HFFc6 (cell line): ENCODE measurements at places on chromosomes 1 and 21.

GRCh38 chr1:208158640-208159554, 85.3 kb downstream of the PLXNA2 start:
- no peak for DNase-seq
- peak overlapping the region; percentile 72 for H3K27ac ChIP-seq
- peaks cover 58% of the 10 kb centered on the region for H3K4me1 ChIP-seq
- no peaks in the 10 kb centered on the region for H3K36me3 ChIP-seq

DNA sequence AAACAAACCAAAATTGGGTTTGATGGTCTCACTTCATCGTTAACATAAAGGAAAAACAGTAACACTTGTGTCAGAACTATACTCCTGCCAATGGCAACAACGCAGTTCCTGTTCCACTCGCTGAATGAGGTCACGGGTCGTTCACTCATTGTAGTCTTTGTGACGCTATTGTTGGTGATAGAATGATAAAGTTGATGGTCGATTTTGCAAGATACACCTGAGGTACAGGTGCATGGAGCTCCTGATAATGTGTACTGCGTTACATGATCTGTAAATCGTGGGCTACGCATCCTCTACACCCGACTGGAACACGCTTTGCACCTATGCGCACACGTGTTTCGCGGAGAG, 391 bp upstream of the CENPS start:
- peak overlapping the region; percentile 89 for H3K27ac ChIP-seq
- H3K36me3 ChIP-seq = peaks cover 11% of the 10 kb centered on the region
- peaks cover 2% of the 10 kb centered on the region for H3K27me3 ChIP-seq
- DNase-seq = no peak
- H3K4me1 ChIP-seq = peaks cover 30% of the 10 kb centered on the region
- peak overlapping the region; percentile 96 for H3K4me3 ChIP-seq

DNA sequence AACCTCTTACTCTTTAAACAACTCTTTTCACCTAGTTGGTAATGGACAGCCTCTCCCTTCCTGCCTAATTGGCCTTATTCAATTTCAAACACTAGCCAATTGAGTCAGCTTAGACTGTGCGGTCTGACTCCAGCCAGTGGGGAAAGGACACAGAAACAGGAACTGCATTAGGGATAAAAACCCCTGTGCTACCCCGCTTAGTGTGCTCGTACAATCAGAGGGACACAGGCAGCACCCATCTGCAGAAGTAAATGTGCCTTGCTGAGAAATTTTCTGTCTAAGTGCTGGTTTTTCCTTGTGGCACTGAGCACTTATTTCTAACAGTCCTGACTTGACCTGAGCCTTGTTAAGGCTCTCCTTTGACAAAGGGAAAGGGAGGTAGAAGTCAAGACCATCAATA, 6.0 kb upstream of the CD2 start:
- no peak overlapping the region for H3K27ac ChIP-seq
- peaks cover 7% of the 10 kb centered on the region for H3K27me3 ChIP-seq
- no peak overlapping the region for H3K4me3 ChIP-seq

DNA sequence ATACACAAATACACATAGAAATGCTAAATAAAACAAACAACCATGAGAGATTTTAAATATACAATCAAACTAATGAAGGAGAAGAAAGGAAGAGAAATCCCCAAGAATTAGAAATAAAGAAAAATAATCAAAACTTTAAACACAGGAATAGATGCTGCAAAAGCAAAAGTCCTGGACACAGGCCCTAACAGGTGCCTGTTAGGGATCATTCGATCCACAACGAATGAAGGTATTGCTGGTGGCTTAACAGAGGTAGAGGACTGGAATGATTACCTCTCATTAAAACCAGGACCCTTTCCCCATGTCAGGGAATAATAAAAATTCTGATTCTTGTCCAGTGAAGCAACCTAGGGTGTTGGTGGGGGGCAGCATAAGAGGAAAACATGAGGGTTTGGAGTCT, 56.8 kb downstream of the CDC42BPA start:
- DNase-seq = no peak
- peaks cover 13% of the 10 kb centered on the region for H3K4me1 ChIP-seq
- no peaks in the 10 kb centered on the region for H3K27me3 ChIP-seq

- H3K27ac ChIP-seq = peak overlapping the region; percentile 65
- no peaks in the 10 kb centered on the region for H3K36me3 ChIP-seq
- peaks cover 11% of the 10 kb centered on the region for H3K4me1 ChIP-seq
- H3K4me3 ChIP-seq = 0 out of 2 replicates have a peak overlapping the region, but pooled peaks have one; percentile 28
- DNase-seq = peak; percentile 74
- peaks cover 19% of the 10 kb centered on the region for H3K27me3 ChIP-seq
These were observed 17.8 kb upstream of the POU3F1 start for GRCh38 chr1:38064197-38064903.

GRCh38 chr1:116911188-116911553, 1.5 kb downstream of the PTGFRN start:
- H3K27ac ChIP-seq = no peak overlapping the region
- no peak for DNase-seq
- H3K36me3 ChIP-seq = no peaks in the 10 kb centered on the region
- H3K27me3 ChIP-seq = peaks cover 8% of the 10 kb centered on the region
- H3K4me3 ChIP-seq = no peak overlapping the region
- no peaks in the 10 kb centered on the region for H3K4me1 ChIP-seq

GRCh38 chr1:203629507-203630082, 3.0 kb downstream of the ATP2B4 start:
- peaks cover 49% of the 10 kb centered on the region for H3K36me3 ChIP-seq
- peaks cover 3% of the 10 kb centered on the region for H3K27me3 ChIP-seq
- H3K27ac ChIP-seq = peak overlapping the region; percentile 93
- H3K4me1 ChIP-seq = peaks cover 54% of the 10 kb centered on the region
- no peak for DNase-seq
- peak overlapping the region; percentile 99 for H3K4me3 ChIP-seq

DNA sequence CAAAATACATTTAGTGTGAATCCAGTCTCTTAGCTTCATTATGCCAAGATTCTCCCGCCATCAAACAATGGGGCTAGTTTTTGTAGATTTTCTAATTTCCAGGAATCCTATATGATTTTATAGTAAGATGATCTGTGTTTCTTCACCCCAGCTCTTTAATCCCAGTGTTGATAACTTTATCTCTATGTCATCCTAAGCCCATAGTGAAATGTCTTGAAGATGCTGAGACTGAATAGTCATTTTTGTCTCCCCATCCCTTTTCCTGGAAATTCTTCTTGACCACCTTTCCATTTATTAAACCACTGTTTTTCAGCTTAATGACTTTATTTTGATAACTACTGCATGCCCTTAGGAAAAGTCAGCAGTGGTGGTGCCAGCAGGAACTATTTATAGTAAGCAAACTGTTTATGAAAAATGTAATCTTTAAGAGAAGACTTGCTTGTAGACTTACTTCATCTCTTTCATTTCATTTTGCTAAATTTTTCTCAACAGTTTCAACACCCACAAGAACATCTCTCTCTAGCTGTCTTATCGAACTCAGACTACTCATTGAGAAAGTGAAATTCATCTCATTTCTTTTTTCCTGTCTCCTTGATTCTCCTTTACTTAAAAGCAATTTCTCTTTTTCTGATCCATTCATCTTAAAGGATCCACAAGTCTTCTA, 116.6 kb downstream of the NTMT2 start:
- no peak overlapping the region for H3K4me3 ChIP-seq
- H3K27me3 ChIP-seq = no peaks in the 10 kb centered on the region
- H3K27ac ChIP-seq = peak overlapping the region; percentile 1; the same call in 1 of the 2 replicates
- no peaks in the 10 kb centered on the region for H3K4me1 ChIP-seq

GRCh38 chr1:237702161-237702560, 188.6 kb downstream of the ZP4 start:
- DNase-seq = no peak
- no peak overlapping the region for H3K27ac ChIP-seq
- no peaks in the 10 kb centered on the region; the same call in 1 of the 2 replicates for H3K36me3 ChIP-seq
- H3K4me3 ChIP-seq = no peak overlapping the region
- no peaks in the 10 kb centered on the region for H3K4me1 ChIP-seq

- H3K4me1 ChIP-seq = peaks cover 12% of the 10 kb centered on the region
- H3K27ac ChIP-seq = no peak overlapping the region
- H3K4me3 ChIP-seq = no peak overlapping the region
- no peaks in the 10 kb centered on the region for H3K36me3 ChIP-seq
- peaks cover 45% of the 10 kb centered on the region for H3K27me3 ChIP-seq
These were observed 20.2 kb downstream of the BTG2 start for GRCh38 chr1:203325418-203326091.

DNA sequence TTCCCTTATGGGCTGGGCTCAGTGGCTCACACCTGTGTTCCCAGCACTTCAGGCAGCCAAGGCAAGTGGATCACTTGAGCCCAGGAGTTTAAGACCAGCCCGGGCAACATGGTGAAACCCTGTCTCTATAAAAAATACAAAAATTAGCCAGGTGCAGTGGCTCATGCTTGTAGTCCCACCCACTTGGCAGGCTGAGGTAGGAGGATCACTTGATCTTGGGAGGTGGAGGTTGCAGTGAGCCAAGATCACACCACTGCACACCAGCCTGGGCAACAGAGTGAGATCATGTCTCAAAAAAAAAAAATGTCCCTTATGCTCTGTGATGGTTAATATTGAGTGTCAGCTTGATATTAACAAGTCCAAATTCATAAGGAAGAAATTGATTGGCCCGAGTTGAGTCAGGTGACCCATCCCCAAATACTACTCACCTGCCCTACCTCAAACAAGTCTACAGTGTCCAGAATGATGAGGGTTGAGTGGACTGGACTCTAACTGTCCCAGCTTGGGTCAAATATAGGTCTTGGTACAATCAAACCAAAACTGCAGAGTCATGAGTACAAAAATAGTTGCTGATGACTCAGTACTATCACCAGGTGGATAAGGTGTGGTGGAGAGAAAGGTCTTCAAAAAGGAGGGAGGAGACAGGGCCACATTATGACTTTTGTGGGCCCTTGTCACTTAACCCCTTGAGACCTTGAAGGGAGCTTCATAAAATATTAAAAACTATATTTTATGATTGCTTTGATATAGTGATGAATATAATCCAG, 161.0 kb downstream of the ZNF326 start:
- no peak overlapping the region for H3K4me3 ChIP-seq
- no peaks in the 10 kb centered on the region for H3K36me3 ChIP-seq
- no peaks in the 10 kb centered on the region; the same call in 1 of the 2 replicates for H3K27me3 ChIP-seq
- no peak for DNase-seq
- no peak overlapping the region for H3K27ac ChIP-seq
- H3K4me1 ChIP-seq = no peaks in the 10 kb centered on the region

GRCh38 chr21:32064281-32064910, 191.6 kb downstream of the HUNK start:
- H3K36me3 ChIP-seq = no peaks in the 10 kb centered on the region; the same call in 1 of the 2 replicates
- H3K27me3 ChIP-seq = peaks cover 1% of the 10 kb centered on the region; the same call in 1 of the 2 replicates
- no peak overlapping the region for H3K4me3 ChIP-seq
- no peak for DNase-seq
- no peaks in the 10 kb centered on the region for H3K4me1 ChIP-seq
- H3K27ac ChIP-seq = no peak overlapping the region
